Activated naive CD4-positive, alpha-beta T cell treated with anti-CD3 and anti-CD28 coated beads for 36 hours (primary cell): ENCODE measurements at places on chromosomes 12 and 14. TPM values are rescaled to one million over a fixed set of nuclear protein-coding genes. Genes with fewer than 3 reads are reported as not detected.

GRCh38 chr12:70609203-70609602 lies 28.0 kb downstream of the PTPRB start:
- no peak for DNase-seq
- H3K36me3 ChIP-seq: no peaks in the 10 kb centered on the region
- peaks cover 42% of the 10 kb centered on the region for H3K27me3 ChIP-seq
- no peak overlapping the region for H3K27ac ChIP-seq
- peaks cover 6% of the 10 kb centered on the region for H3K4me1 ChIP-seq

DNA sequence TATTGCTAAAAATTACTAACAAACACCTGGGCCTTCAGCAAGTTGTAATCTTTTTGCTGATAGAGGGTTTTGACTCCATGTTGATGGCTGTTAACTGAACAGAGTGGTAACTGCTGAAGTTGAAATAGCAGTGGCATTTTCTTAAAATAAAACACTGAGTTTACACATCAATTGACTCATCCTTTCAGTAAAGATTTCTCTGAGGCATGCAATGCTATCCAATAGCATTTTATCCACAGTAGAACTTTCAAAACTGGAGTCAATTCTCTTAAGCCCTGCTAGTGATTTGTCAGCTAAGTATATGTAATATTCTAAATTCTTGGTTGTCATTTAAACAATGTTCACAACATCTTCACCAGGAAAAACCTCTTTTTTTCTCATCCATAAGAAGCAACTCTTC lies 59.5 kb downstream of the CMAS start:
- H3K27ac ChIP-seq: no peak overlapping the region
- H3K27me3 ChIP-seq: no peaks in the 10 kb centered on the region
- no peak overlapping the region for H3K4me3 ChIP-seq
- H3K4me1 ChIP-seq: peaks cover 36% of the 10 kb centered on the region
- no peak for DNase-seq

- no peak for DNase-seq
- no peak overlapping the region for H3K27ac ChIP-seq
- H3K4me3 ChIP-seq: no peak overlapping the region
- H3K36me3 ChIP-seq: peaks cover 3% of the 10 kb centered on the region
- no peaks in the 10 kb centered on the region for H3K4me1 ChIP-seq
Observed at GRCh38 chr14:32417956-32418552, 89.0 kb downstream of the AKAP6 start.

DNA sequence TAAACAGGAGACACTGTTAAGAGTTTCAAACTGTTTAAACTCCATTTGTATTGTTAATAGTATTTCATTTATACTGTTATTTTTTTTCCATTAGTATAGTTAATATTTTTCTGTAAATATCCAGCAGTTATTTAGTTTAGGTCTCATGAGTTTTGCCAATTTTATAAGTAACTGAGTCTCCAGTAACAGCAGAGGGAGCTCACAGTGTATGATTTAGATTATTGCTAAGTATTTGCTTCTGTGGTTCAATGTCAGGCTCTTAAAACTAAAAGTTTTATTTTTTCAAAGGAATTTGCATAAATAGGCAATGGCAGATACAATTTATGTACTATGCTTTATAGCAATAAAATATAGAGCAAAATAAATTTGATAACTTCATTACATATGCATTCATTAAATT lies 209.7 kb downstream of the ATXN7L3B start:
- no peak overlapping the region for H3K4me3 ChIP-seq
- H3K27ac ChIP-seq: no peak overlapping the region
- no peaks in the 10 kb centered on the region for H3K4me1 ChIP-seq
- H3K27me3 ChIP-seq: no peaks in the 10 kb centered on the region
- no peaks in the 10 kb centered on the region for H3K36me3 ChIP-seq

- no peak overlapping the region for H3K4me3 ChIP-seq
- H3K4me1 ChIP-seq: no peaks in the 10 kb centered on the region
- H3K27ac ChIP-seq: no peak overlapping the region
Observed at GRCh38 chr12:21906919-21907493, 34.2 kb downstream of the ABCC9 start.

- peaks cover 4% of the 10 kb centered on the region for H3K4me1 ChIP-seq
- DNase-seq: peak; percentile 38
- peaks cover 6% of the 10 kb centered on the region for H3K27me3 ChIP-seq
- no peak within 1 kb of the TSS for H3K27ac ChIP-seq
Observed at GRCh38 chr12:6383572-6384498, at the start of gene LTBR. Gene LTBR (plus strand): TSS chr12:6384162. CDS start chr12:6384359, 197 bp downstream.

DNA sequence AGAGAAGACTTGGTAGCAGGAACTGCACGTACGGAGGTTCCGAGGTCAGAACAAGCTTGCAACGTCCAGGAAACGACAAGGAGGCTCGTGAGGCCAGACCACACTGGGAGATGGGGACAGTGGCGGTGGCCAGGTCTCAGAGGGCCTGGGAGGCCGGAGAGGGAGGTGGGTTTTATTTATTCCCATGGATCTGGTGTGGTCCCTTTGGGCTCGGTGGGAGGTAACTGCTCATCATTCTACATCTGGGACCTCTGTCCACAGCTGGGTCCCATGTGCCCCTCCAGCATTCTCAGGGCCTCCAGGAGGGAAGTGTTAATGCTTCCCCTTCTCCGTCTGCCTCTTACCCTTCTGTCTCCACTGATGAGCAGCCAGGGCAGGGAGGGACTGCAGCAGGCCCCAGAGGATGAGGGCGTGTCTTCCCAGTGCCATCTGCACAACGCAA lies 35.7 kb upstream of the NCOR2 start:
- no peak overlapping the region for H3K27ac ChIP-seq
- no peak overlapping the region for H3K4me3 ChIP-seq
- no peak for DNase-seq
- H3K27me3 ChIP-seq: no peaks in the 10 kb centered on the region

GRCh38 chr12:1929985-1930802 lies 11.7 kb upstream of the CACNA2D4 start:
- peaks cover 4% of the 10 kb centered on the region for H3K4me1 ChIP-seq
- no peak overlapping the region for H3K27ac ChIP-seq
- H3K36me3 ChIP-seq: no peaks in the 10 kb centered on the region
- no peaks in the 10 kb centered on the region for H3K27me3 ChIP-seq
- no peak overlapping the region for H3K4me3 ChIP-seq

GRCh38 chr14:61632807-61633206 lies 62.5 kb upstream of the HIF1A start:
- H3K4me3 ChIP-seq: no peak overlapping the region
- no peak overlapping the region for H3K27ac ChIP-seq
- peaks cover 22% of the 10 kb centered on the region for H3K4me1 ChIP-seq
- no peaks in the 10 kb centered on the region for H3K36me3 ChIP-seq
- no peaks in the 10 kb centered on the region for H3K27me3 ChIP-seq

DNA sequence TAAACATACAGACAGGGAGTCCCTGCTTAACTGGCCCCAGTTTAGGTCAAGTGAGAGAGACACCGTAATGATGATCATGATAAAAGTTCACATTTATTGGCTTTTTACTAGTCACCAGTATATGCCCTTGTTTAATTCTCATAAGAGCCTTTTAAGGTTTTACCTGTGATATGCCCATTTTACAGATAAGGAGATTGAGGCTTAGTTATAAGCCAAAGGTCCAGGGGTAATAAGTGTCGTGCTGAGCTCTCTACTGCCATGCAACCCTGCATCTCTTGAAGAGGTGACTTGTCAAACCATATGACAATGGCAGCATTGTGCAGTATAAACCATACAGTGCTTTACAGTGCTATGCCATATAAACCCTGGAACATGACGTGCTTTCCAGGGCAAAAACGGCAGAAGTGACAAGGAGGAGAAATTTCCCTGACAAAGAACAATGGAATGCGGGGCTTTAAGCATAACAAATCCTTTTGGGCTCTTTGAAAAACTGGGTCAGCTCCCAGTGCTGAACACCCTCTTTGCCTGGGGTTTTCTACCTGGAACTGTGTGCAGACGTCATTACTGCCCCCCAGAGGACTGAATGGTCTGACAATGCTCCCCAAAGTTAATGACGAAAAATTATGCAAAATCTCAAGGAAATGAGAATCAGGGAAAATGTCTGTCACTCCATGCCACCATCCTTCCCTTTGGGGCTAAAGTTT lies 59.7 kb upstream of the C14orf132 start:
- no peak overlapping the region for H3K4me3 ChIP-seq
- H3K4me1 ChIP-seq: no peaks in the 10 kb centered on the region
- H3K27ac ChIP-seq: no peak overlapping the region

GRCh38 chr14:27484633-27485032 lies 886.8 kb upstream of the NOVA1 start:
- no peaks in the 10 kb centered on the region for H3K4me1 ChIP-seq
- DNase-seq: no peak
- no peak overlapping the region for H3K27ac ChIP-seq
- H3K4me3 ChIP-seq: no peak overlapping the region
- H3K36me3 ChIP-seq: no peaks in the 10 kb centered on the region

DNA sequence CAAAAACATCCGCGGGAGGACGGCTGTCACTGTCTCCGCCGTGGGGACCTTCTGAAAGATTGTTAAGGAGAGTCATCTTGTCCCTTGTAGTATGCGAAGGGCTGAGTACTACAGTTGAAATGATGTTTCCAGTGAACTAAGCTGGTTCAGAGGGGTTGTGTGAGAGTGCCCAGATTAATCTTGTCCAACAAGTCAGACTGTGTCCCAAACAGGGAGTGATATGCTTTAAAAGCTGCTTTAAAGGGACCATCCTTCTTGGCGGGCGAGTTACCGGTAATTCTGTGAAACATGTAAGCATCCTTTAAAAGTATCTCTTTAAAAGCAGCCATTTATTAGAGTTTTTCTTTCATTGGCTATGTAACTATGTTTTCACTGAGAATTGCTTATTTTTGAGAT lies 1.1 kb downstream of the WDR20 start:
- peaks cover 5% of the 10 kb centered on the region for H3K36me3 ChIP-seq
- no peak for DNase-seq
- H3K4me3 ChIP-seq: peak overlapping the region; percentile 95

- no peaks in the 10 kb centered on the region for H3K27me3 ChIP-seq
- H3K4me1 ChIP-seq: peaks cover 75% of the 10 kb centered on the region
- no peak for DNase-seq
- H3K4me3 ChIP-seq: no peak overlapping the region
- no peaks in the 10 kb centered on the region for H3K36me3 ChIP-seq
Observed at GRCh38 chr12:96359328-96359727, 40.9 kb downstream of the CDK17 start.

DNA sequence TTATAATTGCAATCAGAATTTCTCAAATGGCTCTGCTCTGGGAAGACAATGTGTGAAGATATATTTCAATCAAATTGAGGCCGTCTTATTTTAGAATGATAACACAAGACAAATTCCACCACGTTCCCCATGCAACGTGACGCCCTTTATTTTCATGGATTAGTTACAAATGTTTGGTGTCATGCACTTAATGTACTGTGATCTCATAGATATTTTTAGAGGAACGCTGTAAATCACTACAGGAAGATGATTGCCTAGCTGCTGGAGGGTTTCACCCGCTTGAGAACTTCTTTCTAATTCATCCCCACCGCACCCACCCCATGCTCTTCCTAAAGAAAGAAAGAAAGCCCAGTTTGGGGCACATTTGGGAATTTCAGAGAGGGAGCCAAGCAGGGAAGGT lies 117.2 kb downstream of the PLXNC1 start:
- no peak for DNase-seq
- H3K4me1 ChIP-seq: peaks cover 57% of the 10 kb centered on the region
- H3K27ac ChIP-seq: no peak overlapping the region

DNA sequence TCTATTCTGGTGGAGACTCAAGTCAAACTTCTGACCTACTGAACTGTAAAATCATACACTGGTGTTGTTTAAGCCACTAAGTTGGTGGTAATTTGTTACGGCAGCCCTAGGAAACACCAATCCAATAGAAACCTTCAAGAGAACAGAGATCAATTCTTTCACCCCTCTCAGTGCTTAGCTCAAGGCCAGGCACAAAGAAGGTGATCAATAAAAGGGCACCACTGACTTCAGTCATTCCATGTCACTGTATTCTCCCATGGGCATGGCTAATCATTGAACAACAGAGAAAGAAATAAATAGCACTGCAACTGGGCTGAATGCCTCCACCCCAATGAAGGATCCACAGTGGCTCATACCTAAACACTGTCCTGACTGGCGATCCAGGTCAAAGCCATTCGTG lies 7.3 kb downstream of the FBLN5 start:
- H3K27ac ChIP-seq: no peak overlapping the region
- H3K4me3 ChIP-seq: no peak overlapping the region
- peaks cover 6% of the 10 kb centered on the region for H3K4me1 ChIP-seq
- DNase-seq: no peak
- peaks cover 14% of the 10 kb centered on the region for H3K27me3 ChIP-seq

DNA sequence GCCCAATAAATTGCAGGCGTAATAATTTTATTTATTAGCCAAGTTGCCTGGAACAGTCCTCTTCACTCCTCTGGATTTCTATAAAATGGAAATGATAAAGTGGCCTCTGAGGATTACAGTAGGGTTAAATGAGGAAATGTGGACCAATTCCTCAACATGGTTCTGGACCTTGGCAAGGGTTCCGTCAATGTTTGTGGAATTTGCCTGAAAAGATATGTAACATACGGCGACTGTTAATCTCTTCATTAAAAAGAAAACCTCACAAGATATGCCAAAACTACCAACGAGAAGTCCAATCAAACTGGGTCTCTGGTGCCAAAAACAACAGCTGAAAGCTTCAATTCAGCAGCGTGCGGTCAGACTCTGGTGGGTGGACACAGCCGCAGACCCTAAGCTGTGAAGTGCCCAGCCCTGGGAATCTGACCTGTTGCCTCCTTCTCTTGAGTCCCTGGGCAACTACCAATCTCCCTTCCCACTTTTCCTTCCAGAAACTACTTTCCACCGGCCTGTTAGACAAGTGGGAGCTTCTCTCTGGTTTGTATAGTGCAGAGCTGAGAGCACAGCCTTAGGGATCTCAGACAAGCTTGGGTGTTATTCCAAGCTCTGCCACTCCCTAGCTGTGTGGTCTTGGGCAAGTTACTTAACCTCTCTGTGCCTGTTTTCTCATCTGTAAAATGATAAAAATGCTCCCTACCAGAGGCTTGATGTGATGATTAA lies 190.5 kb upstream of the GSC start:
- DNase-seq: no peak
- H3K36me3 ChIP-seq: no peaks in the 10 kb centered on the region
- H3K27me3 ChIP-seq: peaks cover 16% of the 10 kb centered on the region
- no peaks in the 10 kb centered on the region for H3K4me1 ChIP-seq

- no peak overlapping the region for H3K4me3 ChIP-seq
- DNase-seq: no peak
- H3K36me3 ChIP-seq: no peaks in the 10 kb centered on the region
- H3K4me1 ChIP-seq: no peaks in the 10 kb centered on the region
- peaks cover 31% of the 10 kb centered on the region for H3K27me3 ChIP-seq
Observed at GRCh38 chr12:112869778-112870177, 37.0 kb upstream of the OAS1 start.

- H3K36me3 ChIP-seq: no peaks in the 10 kb centered on the region
- DNase-seq: no peak
- no peaks in the 10 kb centered on the region for H3K4me1 ChIP-seq
- no peak overlapping the region for H3K4me3 ChIP-seq
Observed at GRCh38 chr14:79011920-79012204, 841.7 kb downstream of the NRXN3 start.

The SAMD15 gene
- not detected for total RNA-seq

The MYF6 gene
- total RNA-seq: not detected

The CIROP gene
- total RNA-seq: not detected

The SSTR1 gene
- total RNA-seq: not detected

The DPY19L2 gene
- 0.91 TPM for total RNA-seq

The SIX6 gene
- total RNA-seq: not detected

The TMEM19 gene
- total RNA-seq: 11.1 TPM

The KLRC1 gene
- total RNA-seq: 0.21 TPM

The RPL10L gene
- not detected for total RNA-seq

The PDE3A gene
- total RNA-seq: not detected
